ENCODE measurements at places on chromosomes 3 and 15.

DNA sequence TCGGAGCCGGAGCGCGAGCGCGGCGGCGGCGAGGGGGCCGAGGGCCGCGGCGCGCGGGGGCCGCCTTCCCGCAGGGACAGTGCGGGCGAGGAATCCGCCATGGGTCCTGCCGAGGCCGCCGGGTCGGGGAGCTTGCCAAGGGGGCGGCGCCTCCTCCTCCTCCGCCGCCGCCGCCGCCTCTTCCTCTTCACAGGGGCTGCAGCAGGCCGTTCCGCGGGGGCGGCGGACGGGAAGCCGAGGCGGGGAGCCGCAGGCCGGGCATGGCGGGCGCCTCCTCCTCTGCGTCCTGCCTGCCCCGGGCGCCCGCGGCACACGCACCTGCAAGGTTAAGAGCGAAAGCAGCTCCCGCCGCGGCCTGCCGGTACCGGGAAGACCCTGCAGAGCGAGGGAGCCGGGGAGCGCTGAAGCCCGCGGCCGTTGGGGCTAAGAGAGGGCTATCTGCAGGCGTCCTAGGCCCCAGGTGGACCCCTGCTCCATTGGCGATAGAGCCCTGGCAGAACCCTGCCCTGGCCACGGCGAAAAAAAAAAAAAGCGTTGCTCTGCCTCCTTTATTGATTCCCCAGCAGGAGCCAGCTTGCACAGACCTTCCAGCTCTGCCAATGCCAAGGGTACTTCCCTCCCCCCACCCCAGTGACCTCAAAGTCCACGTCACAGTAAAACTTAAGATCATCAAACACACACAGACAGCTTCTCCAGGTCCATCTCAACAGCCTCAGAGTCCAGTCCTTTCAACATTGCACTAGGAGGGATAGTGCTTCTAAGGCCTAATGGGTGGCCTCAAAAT, at the start of gene LYSMD2:
Gene LYSMD2 (minus strand): TSS at position 134 of the 784 bp plus-strand sequence. CDS start 33 bp downstream, at position 101.
- no peak for DNase-seq

DNA sequence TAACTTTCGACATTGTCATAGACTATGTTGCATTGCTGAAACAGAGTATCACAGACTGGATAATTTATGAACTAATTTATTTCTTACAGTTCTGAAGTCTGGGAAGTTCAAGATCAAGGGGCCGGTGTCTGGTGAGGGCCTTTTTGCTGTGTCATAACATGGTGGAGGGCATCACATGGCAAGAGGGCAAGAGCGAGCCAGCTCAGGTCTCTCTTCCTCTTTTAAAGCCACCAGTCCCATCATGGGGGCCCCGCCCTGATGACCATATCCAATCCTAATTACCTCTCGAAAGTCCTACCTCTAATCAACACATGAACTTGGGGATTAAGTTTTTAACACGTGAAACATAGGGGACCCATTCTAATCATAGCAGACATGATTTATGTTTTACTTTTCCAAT, 33.5 kb upstream of the DCUN1D1 start:
- DNase-seq: no peak

GRCh38 chr3:42876401-42876800, 722 bp upstream of the CYP8B1 start:
- no peak for DNase-seq

GRCh38 chr3:142963516-142964448, at the start of gene PAQR9:
PAQR9 (minus strand) TSS chr3:142963674; CDS start chr3:142963336, 338 bp downstream.
- no peak for DNase-seq

- no peak for DNase-seq
Measured at GRCh38 chr15:28921336-28921735, 35.6 kb downstream of the APBA2 start.

DNA sequence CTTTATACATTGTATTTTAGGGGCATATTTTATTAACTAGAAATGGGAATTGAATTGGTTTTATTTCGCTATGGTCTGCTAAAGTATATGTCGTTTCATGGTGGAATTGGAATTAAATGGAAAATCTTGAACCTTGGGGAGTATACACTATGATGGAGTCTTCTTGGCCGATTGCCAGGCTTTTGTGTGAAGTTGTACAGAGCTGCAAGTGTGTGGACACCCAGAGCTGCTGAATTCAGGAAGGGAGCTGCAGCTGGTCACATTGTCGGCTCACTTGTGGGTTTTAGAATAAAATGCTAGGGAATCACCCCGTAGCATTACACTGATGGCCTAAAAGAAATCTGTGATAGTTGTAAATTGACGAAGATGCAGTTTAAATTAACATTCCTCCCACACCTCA, 35.1 kb downstream of the USP3 start:
- DNase-seq: no peak

DNA sequence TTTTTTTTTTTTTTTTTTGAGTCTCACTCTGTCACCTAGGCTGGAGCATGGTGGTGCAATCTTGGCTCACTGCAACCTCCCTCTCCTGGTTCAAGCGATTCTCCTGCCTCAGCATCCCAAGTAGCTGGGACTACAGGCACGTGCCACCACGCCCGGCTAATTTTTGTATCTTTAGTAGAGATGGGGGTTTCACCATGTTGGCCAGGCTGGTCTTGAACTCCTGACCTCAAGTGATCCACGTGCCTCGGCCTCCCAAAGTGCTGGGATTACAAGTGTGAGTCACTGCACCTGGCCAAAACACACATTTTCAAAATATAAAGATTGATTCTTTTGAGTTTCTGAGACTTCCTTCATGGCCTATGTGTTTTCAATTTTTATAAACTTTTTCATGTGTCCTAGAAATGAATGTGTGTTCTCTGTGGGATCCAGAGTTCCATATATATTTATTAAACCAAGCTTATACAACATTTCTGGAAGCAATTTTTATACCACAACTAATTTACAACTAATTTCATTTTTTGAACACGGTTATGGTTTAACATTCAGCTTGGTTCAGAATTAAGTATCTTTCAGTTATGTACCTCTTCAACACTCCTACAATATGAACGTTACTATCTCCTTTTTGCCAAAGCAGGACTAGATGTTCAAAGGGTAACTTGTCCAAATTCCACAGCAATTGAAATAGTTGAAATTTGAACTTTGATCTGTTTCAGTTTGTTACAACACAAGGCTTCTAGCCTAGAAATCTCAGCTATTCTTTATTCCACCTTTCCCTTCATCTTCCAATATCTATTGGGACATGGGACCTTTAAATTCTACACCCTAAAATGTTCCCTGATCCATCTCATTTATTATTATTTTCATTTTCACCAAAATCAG, 1.5 kb downstream of the ACAD11 start:
- DNase-seq: no peak

DNA sequence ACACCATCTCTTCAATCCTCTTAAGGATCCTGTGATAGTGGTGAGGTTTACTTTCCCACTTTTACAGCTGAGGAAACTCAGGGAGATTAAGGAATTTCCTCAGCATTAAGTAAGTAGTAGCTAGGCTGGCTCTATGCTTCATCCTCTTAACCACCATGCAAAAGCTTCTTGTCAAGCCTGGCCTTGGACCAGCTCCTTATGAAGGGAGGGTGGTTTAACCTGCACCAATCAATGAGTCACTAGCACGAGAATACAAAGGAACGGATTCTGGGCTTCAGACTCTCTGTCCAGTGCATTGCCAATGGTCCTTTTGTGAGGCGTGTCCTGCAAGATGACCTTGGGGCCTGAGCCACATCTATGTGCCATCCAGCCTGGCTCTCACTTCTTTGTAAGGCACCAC, 202.0 kb upstream of the CFAP20DC start:
- DNase-seq: no peak

DNA sequence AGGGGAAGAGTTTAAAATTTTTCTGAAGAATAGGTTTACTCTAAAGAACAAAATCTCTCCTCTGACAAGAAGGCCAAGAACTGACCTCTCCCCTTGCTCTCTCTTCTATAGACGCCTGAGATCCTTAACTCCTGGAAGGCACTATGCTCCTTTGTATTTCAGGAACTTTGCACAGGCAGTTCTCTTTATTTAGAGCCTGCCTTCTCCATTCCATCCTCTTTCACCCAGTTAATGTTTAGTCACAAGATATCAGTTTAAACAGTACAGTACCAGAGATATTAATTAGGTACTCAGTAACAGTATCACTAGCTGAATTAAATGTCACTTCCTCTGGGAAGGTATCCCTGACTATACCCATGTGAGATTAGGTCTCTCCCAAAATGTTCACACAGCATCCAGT, 33.5 kb downstream of the HERC1 start:
- DNase-seq: no peak

DNA sequence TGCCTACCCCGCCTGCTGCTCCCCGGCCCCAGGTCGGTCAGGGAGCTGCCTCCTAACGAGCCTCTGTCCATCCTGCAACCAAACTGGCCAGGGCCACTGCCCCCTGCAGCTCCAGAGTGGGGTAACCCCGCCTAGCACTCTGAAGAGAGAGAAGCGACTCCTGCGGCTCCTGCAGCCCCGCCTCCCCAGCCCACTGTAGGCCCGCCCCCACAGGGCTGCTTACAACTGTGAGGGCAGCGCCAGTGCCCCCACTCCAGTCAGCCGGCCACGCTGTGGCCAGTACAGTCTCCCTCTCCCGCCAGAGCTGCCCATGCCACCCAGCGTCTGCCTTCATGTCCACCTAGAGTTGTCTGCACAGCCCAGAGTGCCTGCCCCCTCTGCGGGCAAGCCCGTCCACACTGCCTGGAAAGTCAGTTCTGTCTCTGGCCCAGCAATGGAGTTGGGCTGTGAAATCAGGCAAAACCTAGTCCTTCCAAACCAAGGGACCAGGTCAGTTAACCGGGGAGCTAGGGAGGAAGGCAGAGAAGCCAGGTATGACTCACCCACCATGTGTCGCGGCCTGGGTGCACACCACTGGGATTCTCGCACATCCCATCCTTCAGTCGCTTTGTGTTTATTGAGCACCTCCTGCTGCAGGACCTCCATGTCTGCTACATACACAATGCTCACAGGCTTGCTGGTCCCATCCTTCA, 2.4 kb downstream of the UCN2 start:
- DNase-seq: no peak

DNA sequence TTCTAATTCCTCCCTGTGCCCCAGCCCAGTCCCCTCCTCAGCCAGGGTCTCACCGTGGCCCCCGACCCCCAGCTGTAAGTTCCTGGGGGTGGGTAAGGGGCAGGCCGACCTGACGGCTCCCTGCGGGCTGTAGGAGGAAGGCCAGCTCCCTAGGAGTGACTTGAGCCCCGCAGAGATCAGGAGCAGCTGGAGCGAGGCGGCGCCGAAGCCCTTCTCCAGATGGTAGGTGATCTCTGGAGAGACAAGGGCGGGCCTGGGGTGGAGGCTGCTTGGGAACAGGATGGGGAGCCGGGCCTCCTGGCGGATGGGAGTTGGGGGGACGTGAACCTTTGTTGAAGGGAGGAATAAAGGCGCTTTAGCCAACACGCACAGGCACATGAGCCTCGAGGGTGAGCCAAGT, 4.2 kb downstream of the SLC28A1 start:
- no peak for DNase-seq

- no peak for DNase-seq
Measured at GRCh38 chr3:49803465-49804140, 542 bp downstream of the INKA1 start.

GRCh38 chr3:72141264-72141663, 356.3 kb upstream of the PROK2 start:
- DNase-seq: no peak

GRCh38 chr15:101390060-101390459, 95.0 kb upstream of the SNRPA1 start:
- no peak for DNase-seq

All from smooth muscle cell of the brain vasculature (primary cell).